ENCODE measurements at places on chromosomes 11 and 22.
A peak's percentile ranks its signal among the peaks of the same experiment; 100 is the strongest.

DNA sequence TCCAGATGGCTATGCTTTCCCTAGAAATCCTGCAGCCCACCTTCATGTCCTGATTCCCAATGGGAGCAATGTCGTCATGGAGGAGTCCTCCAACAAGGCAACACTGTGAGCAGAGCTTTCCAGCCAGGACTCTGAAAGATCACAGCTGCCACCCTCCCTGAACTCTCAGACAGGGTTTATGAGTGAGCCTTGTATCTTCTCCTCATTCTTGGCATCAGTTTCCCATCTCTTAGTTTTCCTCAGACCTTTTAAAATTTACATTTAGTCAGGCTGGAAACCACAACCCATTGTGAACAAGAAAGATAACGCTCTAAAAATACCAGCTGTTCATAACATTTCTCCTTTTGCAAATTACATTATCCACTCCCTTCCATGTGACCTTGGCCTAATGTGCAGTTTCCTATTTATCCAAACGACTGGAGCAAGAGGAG lies 15.6 kb upstream of the LYVE1 start:
- no peak for DNase-seq

GRCh38 chr11:75768112-75768908 lies at the start of gene DGAT2:
Gene DGAT2 (plus strand): TSS chr11:75768778. CDS start chr11:75768992, 214 bp downstream.
- peak; percentile 67 for DNase-seq

DNA sequence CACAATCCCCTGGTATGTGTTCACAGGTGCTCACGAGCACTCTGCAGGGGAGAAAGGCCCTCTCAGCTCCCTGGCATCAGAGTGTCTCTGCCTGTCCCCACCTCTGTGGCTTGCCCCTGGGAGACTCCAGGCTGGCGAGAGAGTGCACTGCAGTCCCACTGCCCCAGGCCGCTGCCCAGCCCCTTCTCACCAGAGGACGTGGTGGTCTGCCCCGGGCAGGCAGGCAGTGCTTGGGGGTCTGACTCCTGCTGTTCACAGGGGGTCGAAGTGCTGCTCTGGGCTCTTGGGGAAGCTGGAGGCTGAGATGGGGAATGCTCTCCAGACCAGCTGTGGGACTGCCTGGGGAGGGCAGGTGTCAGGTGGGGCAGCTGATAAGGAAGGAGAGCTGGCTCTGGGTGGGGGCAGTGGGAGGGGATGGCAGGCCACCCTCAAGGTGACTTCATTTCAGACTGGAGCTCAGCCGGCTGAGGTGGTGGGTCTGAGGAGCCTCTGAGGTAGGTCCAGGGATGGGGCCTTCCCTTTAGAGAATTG lies 151.0 kb upstream of the B3GAT1 start:
- no peak for DNase-seq

DNA sequence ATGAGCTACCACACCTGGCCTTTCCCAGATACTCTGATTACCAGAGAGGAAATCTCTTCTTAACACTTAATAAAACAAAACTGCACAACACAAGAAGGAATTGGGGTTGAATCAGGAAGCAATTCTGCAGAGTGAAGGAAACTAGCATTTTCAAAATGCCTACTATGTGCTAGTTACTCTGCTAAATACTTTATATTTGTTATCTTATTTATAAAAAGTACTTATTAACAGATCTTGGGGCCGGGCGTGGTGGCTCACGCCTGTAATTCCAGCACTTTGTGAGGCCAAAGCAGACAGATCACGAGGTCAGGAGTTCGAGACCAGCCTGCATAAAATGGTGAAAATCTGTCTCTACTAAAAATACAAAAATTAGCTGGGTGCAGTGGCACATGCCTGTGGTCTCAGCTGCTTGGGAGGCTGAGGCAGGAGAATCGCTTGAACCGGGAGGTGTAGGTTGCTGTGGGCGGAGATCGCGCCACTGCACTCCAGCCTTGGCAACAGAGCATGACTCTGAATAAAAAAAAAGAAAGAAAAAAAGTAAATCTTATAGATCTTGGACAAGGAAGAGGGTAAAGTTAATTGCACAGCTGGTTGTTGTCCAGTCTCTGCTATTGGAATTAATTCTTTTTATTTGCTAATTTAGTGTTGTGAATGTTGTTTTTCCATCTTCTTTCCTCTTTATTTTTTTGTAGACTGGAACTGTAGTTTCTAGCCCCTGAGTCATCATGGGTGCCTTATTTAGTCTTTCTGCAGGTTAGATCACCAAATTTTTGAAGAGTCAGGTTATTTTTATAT lies 22.1 kb downstream of the TMEM135 start:
- DNase-seq = no peak

- no peak for DNase-seq
These were observed 42.3 kb downstream of the TRMU start for GRCh38 chr22:46377525-46378425.

GRCh38 chr11:69925366-69926196 lies 106.4 kb upstream of the FGF3 start:
- no peak for DNase-seq

DNA sequence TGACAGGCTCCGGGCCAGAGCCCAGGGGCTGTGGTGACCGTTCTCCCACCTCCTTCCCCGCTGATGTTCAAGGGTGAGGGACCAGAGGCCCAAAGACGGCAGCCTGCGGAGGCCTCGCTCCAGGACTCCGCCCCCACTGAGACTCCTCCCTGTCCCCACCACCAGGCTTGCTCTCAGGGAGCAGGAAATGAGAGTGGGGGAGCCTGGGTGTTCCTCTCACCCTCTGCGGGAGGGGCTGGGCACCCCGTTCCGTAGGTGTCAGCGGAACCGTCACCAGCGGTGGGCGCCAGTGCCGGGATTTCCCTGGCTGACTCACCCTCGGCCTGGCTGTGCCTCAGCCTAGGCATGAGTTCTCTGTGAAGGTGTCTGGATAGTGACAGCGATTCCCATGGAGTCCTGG lies 15.7 kb downstream of the DAGLA start:
- DNase-seq = no peak

DNA sequence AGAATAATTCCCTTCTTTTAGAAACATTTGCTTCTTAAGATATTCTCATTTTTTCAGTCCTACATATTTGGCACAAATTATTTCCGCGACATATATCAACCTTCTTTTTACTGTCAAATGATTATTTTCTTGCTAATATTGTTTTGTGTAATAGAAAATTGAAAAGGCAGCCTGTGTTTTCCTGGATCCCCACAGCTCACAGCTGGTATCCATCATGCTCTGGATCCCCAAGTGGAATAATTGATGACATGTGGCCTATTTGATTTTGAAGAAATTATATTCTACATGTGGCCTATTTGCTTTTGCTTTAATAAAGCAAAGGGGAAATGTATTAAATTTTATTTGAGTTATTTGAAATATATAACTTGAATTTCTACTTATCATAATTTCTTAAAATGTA lies 199.4 kb upstream of the LUZP2 start:
- no peak for DNase-seq

GRCh38 chr11:102560555-102561011 lies 30.0 kb upstream of the MMP7 start:
- no peak for DNase-seq

GRCh38 chr11:132293586-132293985 lies 923.2 kb downstream of the NTM start:
- no peak for DNase-seq

GRCh38 chr11:62669420-62670161 lies 1.9 kb upstream of the UQCC3 start:
- no peak for DNase-seq

- DNase-seq = no peak
These were observed 19.8 kb upstream of the PGM2L1 start for GRCh38 chr11:74417860-74418508.

DNA sequence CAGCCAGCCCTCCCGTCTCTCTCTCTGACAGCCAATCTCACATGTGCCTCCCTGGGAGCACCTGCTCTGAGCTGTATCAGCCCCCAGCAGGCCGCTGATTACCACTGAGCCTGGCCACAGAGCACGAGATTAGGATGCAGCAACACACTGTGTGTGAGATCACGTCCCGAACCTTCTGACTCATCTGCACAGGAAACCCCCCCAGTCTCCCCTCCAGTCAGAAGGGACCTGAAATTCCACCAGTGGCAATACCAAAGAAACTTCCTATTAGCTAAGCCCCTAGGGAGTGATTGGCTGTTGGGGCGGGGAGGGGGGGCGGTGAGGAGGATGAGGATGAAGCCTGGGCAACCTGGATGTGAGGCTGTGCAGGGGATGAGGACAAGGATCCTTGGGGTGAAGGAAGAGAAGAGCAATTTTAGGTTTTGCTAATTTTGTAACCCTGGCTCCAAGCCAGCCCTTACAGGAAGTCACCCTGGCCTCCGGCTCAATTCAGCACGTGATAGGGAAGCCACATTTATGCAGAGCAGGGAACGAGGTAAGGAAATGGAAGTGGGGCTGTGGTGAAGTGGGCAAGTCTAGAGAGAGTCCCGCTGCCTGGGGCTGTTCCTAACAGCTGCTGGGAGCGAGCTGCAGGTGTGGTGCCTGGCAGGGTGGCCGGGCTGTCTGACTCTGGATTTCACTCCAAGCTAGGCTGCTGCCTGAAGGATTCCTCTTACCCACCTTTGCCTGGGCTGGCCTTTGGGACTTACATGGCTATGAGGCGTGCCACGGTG lies 1.9 kb downstream of the SLC43A3 start:
- no peak for DNase-seq

GRCh38 chr22:49568751-49569285 lies 258.9 kb downstream of the BRD1 start:
- DNase-seq = no peak

GRCh38 chr11:27242591-27242990 lies 120.4 kb downstream of the CCDC34 start:
- no peak for DNase-seq

GRCh38 chr22:49826603-49827270 lies 936 bp downstream of the BRD1 start:
- DNase-seq = no peak

GRCh38 chr11:92675303-92675702 lies 294.1 kb upstream of the MTNR1B start:
- no peak for DNase-seq

GRCh38 chr11:94303966-94304958 lies at the start of gene IZUMO1R:
Gene IZUMO1R (plus strand): TSS chr11:94304580. CDS start chr11:94305637, 1,057 bp downstream.
- DNase-seq = no peak

- no peak for DNase-seq
These were observed 218.2 kb upstream of the CCDC179 start for GRCh38 chr11:23078289-23078971.

GRCh38 chr11:27471589-27472397 lies 797 bp downstream of the LGR4 start:
- no peak for DNase-seq

DNA sequence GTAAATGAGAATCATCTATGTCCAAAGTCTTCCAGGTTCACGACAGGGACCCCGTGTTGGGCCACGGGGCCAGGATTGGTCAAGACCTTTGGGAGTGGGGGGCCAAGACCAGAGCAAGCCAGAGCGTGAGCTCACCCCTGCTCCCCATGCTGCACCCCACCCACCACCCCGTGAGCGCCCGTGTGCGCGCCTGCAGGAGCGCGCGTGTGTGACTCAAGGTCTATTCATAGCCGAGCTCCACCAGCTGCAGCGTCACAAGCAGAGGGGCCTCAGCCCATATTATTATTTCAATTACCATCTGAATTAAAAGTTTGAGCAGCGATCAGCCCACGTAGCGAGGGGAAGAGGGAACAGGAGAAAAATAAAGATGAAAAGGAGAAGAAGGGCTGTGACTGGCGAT lies 5.2 kb downstream of the KCNJ4 start:
- DNase-seq = no peak

GRCh38 chr11:86486261-86487030 lies 111.8 kb downstream of the CCDC81 start:
- DNase-seq = no peak

- no peak for DNase-seq
These were observed 851.1 kb upstream of the RAG2 start for GRCh38 chr11:37449146-37449545.

DNA sequence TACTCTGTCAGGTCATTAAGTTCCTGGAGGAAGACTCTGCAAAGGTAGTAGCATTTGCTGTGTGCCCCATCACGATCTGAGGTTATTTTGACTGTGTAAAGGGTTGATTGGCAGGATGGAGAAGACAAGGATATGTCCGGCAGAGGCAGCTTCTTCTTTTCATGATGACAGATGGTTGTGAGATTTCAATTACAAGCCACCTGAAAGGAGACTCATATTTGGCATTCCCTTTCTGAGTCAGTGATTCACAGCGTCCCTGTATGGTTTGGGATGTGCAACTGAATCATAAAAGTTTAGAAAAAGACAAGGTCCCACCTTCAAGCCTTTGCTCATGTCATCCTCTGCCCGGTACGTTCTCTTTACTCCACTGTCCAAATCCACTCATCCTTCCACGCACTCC lies 113.4 kb downstream of the MTNR1B start:
- DNase-seq = no peak

GRCh38 chr11:65651589-65652510 lies 10.9 kb downstream of the RELA start:
- no peak for DNase-seq

- DNase-seq = no peak
These were observed 1.5 kb downstream of the TMEM121B start for GRCh38 chr22:17119481-17120202.

- DNase-seq = no peak
These were observed 198.3 kb upstream of the PLET1 start for GRCh38 chr11:112459001-112459400.

- no peak for DNase-seq
These were observed 46.5 kb downstream of the NEU3 start for GRCh38 chr11:75035256-75035655.

- DNase-seq = no peak
These were observed 48.9 kb downstream of the RTL6 start for GRCh38 chr22:44449061-44449682.

- DNase-seq = no peak
These were observed 142.3 kb downstream of the ELP4 start for GRCh38 chr11:31651822-31652221.

DNA sequence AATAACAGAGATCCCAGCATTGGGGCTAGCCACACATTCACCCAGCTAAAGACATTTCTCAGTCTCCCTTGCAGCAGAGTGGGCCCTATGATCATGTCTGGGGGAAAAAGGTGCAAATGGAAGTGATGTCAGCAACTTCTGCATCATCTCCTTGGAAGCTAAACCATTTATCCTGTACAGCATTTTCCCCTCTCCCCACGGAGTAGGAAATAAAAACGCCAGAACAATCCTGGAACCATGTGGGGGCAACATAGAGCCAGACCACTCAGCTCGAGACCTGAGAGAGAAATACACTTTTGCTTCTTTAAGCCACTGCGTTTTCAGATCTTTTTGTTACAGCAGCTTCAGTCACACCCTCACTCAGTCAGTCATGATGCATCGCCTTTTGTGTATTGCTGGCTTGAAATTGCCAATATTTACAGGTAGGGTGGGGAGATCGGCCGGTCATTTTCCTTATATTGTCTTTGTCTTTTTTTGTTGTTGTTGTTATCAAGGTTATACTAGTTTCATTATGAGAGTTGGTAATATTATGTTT lies 9.1 kb upstream of the RAC2 start:
- no peak for DNase-seq

DNA sequence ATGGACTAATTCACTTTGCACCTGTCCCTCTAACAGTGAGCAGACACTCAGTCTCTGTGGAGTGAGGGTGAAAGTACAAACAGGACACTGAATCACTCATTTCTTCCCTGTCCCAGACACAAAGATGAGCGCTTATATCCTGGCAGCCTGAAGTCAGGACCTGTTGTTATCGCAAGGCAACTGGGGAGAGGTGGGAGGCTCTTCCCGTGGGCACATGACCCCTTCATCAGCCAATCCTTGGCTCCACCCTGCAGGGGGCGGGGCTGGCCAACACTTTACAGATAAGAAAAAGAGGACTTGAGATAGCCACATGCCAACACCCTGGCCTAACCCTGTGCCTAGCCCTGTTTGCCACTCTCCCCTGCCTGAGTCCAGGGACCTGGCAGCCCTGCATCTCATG lies 29.5 kb upstream of the TESMIN start:
- DNase-seq = no peak

GRCh38 chr22:46750863-46751443 lies 11.5 kb upstream of the TBC1D22A start:
- no peak for DNase-seq

GRCh38 chr11:85094795-85095194 lies 532.3 kb downstream of the DLG2 start:
- no peak for DNase-seq
